Cortex of kidney (tissue), 1 donor: ENCODE measurements at places on chromosomes 5 and 9.

- no peak for DNase-seq
Measured at GRCh38 chr5:65914641-65915196, 11.7 kb upstream of the ERBIN start.

DNA sequence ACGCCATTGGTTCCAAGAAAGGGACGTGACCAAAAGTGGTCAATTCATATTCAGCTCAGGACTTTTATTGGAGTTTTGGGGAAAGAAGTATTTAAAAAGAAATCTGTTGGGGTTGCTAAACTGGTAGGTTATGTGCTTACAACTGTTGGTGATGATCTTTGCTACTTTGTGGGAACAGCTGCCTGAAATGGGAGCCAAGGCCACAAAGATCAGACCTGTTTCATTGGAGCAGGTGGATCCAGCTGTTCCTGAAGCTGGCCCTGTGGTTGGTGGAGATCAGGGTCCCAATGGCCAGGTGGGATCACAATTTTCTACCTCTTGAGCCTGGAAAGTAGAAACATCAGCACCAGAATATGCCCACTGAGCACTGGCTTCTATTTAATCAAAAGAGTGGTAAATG lies 144.5 kb downstream of the PSAT1 start:
- DNase-seq, result no peak

DNA sequence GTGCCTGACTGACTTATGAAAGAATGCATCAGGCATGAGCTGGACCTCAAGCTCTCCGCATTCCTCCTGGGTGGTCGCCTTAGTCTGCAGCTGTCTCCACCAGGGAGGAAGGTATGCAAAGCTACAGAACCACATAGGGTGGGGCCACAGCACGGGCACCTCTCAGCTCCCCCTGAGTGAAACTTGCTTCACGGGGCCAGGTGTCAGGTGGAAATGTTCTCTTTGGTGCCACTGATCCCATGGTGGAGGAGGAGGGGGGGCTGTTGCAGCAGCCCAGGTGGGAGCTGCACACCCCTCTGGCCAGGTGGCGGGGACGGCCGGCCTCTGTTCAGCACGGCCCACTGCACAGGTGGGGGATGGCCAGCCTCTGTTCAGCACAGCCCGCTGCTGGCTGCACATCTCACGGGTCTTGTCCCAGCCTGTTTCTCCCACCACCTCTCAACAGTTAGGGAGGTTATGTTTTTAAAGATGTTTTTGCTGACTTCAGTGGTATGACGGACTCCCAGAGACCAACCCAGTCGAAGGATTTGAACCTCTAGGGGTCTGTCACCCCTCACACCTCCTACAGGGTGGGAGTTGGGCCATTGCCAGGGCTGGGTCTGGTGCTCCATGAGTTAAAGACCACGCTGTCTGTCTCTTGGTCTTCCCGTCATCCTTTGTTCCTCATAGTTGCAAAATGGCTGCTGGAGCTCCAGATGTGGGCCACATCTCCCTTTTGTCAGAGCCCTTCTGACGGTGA lies 34.3 kb downstream of the MRPL36 start:
- DNase-seq, result no peak

GRCh38 chr5:172511952-172512351 lies 57.6 kb upstream of the SH3PXD2B start:
- DNase-seq, result no peak

- DNase-seq, result no peak
Measured at GRCh38 chr9:126348911-126349550, 22.4 kb downstream of the MVB12B start.

GRCh38 chr5:102627315-102627714 lies 127.8 kb upstream of the PAM start:
- DNase-seq, result no peak

DNA sequence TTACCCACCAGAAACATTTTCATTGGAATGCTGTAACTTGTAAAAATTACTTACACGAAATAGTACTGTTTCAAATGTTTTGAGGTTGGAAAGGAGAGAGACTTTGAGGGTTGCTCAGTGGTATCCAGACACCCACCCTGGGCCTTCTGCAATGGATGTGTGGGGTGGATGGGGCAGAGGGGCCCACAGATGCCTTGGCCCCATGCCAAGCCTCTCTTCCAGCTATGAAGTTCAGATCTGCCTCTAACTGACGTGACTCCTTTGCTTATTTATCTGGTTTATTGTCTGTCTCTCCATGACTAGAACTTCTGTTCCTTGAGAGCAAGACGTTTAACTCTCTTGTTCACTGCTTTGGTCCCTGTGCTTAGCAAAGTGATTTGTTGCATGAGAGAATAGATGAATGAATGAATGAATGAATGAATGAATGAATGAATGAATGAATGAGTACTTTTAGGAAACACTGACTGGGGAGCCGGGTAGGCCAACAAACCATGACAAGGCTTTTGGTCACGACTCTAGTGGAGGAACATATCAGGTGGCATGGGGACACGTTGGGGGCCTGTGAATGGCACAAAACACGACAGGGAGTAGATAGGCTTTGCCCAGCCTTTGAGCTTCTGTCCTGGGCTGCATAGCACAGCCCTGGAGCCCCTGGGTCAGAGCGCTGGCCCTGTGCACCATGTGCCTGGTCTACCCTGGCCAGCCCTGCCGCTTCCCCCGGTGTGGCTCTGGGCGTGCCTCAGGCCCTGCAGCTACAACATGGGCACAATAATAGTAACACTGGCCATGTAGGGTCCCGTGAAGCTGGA lies 31.8 kb downstream of the AK8 start:
- DNase-seq, result no peak

DNA sequence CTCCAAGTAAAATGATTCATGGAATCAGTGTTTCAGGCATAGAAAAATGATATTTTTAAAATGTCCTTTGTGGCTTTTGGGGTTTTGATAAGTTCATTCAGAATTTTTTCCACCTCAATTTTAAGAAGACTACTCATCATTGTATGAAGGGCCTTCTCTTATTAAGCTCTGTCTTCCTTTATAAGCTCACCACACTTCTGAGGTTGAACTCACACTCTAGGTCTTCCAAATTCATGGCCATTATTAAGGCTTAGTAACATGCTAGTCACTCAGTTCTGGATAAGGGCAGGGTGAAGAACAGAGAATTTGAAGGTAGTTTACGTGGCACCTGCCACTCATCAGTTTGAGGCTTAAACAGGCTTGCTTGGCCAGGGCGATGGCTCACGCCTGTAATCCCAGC lies 4.2 kb downstream of the MELK start:
- no peak for DNase-seq

- DNase-seq, result no peak
Measured at GRCh38 chr5:135829179-135829578, 5.3 kb upstream of the SLC25A48 start.

DNA sequence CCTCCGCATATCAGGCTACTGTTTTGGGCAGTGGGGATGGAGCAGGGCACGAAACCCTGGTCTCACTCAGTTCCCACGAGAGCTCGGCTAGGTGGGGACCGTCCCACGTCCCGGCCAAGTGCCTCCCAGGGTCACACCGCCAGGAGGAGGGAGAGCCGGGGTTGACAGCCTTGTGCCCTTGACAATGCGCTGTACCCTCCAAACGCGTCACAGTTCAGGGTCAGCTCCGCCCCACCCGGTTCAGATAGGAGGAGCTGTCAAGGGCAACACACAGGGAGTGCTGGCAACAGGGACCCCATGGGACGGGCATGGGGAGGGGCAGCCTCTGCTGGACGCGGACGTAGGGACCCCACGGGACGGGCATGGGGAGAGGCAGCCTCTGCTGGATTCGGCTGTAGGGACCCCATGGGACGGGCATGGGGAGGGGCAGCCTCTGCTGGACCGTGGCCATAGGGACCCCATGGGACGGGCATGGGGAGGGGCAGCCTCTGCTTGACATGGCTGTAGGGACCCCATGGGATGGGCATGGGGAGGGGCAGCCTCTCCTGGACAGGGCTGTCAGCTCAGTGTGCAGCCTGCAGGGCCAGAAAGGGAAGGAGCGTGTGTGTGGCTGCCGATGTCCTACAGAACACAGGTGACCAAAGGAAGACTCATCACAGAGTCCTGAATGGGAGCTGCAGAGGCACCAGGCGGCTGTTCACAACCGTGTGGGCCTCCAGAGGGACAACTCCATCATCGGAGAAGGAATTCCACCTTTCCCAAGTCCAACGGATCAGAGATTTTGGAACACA lies 29.4 kb downstream of the PNPLA7 start:
- DNase-seq, result no peak

DNA sequence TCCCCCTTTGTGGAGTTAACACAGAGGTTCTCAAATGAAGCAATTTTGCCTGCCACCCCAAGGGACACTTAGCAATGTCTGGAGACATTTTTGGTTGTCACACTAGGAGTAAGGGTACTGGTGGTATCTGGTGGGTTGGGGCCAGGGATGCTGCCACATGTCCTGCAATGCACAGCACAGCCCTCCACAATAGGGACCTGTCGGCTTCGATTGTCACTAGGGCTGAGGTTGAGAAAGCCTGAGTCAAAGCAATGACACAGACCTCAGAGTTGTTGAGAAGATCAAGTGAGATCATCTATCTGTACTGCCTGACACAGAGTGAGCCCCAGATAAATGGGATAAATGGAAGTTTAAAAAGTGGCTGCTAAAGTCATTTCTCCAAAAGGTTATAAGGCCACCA lies 249.2 kb upstream of the KLF4 start:
- no peak for DNase-seq

GRCh38 chr5:178312880-178313282 lies 80.3 kb upstream of the PHYKPL start:
- DNase-seq, result no peak

- DNase-seq, result no peak
Measured at GRCh38 chr5:140109018-140109758, 4.7 kb upstream of the PURA start.

DNA sequence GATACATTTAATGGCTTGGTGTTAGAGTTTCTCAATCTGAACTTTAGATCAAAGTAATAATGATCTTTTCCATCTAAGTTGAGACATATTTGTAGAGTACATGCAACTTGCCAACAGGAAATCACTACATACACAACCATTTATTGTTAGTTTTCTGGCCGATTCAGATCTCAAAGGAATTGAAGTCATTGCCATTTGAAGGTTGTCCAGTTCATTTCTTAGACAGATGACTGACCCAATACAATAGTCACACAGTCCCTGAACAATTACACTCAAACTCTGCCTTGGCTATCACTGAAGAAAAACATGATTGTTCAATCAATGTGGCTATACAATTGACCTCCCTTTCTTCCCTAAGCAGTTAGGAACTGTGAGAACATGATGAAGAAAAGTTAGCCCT lies 753.2 kb upstream of the RIOK2 start:
- DNase-seq, result no peak

DNA sequence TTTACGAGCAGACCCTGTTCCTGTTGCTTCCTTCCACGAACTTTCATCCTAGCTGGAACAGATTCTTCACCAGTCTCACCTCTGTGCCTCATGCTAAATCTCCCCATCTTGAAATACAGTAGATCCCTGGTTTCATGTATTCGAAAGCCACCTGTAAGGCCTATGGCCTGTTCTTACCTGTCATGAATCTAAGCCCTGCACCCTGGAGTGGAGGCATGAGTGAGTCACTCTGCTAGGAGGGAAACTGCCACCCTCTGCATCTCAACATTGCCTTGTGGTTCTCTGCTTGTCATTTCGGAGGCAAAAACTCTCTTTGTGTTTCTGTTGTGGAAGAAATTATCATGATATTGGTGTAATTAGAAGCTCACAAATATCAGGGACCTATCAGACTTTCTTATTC lies 320.0 kb downstream of the ENC1 start:
- DNase-seq, result no peak

DNA sequence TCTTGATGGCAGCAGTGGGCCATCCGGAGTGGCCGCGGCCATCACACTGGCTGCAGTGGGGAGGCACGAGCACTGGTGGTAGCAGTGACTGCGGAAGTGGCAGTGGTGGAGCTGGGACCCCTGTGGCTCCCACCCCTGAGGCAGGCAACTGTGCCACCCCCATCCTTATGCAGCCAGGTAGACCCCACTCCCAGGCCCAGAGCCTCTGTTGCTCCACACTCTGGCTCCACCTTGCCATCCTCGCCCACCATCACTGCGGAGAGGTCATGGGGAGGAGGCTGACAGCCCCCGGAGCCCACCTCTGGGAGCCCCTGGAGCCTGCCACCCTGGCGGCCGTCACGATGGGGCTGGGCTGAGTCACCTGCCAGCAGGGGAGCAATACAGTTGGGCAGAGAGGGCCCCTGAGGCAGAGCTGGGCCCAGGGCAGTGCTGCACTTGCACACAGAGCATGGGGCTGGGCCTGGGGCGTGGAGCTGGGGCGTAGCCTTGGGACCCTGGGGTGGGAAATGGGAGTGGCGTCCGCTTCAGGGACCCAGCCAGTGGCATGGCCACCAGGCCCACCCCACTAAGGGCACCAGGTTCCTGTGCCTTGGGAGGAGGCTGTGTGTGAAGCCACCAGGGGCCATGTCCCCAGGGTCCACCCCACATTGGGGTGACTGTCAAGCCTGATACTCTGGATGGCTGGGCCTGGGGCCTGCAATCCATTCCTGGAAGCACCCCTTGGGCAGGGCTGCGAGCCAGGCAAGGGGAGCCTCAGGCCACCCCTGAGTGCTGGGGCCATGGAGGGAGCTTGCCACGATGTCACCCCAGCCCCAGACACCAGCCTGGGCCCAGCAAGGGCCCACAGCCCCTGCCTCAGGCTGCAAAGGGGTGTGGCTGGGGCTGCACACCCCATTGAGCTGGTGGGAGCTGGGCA lies 7.7 kb downstream of the AMBP start:
- no peak for DNase-seq

DNA sequence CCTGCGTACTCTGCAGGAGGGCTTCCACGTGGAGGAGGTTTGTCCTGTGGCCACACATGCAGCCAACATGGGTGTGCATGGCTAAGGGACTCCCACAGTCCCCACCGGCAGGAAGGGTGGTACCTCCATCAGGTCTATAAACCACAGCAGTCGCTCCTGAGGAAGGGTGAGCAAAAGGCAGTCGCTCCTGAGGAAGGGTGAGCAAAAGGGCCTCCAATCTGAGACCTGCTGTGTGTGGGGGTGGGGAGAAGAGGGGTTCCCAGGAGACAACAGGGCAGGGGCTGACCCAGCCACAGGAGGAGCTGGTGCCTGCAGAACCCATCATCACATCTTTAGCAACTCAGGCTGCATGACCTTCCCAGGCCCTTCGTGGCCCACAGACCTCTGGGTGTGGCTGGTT lies 30.3 kb upstream of the AKNA start:
- DNase-seq, result no peak

GRCh38 chr9:126158588-126159429 lies 167.8 kb upstream of the MVB12B start:
- no peak for DNase-seq

- no peak for DNase-seq
Measured at GRCh38 chr9:135946392-135946994, 14.7 kb downstream of the UBAC1 start.

DNA sequence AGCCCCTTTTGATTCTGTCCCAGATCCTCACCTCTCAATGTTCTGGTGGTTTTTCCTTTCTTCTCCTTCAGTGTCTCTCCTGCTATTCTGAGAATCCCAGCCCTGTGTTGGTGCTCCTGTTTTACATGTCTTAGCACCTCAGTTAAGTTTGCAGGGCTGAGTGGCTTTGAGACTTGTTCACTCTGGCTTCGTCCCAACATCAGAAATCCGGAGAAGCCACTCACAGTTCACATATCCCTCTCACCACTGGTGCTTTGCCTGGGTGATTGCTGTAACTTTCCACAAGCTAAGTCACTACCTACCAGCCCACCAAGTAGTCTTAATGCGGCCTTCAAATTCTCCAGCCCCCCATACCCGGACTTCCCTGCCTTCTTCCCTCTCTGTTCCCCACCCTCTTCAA lies 40.2 kb downstream of the CYFIP2 start:
- no peak for DNase-seq

GRCh38 chr9:5493679-5494511 lies 16.4 kb upstream of the PDCD1LG2 start:
- no peak for DNase-seq

GRCh38 chr9:23822261-23823169 lies 3.5 kb downstream of the ELAVL2 start:
- no peak for DNase-seq

- no peak for DNase-seq
Measured at GRCh38 chr9:127444921-127445850, 6.0 kb downstream of the RPL12 start.
